ENCODE measurements at places on chromosomes 11 and 22.

DNA sequence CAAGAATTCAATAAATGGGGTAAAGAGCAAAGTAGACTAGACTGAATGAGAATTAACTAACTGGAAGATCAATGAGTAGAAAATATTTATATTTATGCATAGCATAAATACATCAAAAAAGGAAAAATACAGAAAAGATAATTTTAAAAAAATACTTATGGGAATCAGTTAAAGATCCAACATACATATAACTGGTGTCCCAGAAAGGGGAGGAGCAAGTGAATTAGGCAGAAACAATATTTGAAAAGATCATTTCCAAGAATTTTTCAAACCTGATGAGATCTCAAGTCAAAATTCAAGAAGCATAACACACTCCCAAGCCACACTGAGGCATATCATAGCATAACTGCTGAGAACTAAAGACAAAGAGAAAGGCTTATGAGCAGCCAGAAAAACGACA is 62.7 kb upstream of the SHISAL1 start:
- DNase-seq = no peak

- DNase-seq = no peak
Measured at GRCh38 chr11:130064596-130064995, 5.1 kb upstream of the APLP2 start.

GRCh38 chr11:66493130-66493529 is 12.9 kb downstream of the DPP3 start:
- DNase-seq = no peak

DNA sequence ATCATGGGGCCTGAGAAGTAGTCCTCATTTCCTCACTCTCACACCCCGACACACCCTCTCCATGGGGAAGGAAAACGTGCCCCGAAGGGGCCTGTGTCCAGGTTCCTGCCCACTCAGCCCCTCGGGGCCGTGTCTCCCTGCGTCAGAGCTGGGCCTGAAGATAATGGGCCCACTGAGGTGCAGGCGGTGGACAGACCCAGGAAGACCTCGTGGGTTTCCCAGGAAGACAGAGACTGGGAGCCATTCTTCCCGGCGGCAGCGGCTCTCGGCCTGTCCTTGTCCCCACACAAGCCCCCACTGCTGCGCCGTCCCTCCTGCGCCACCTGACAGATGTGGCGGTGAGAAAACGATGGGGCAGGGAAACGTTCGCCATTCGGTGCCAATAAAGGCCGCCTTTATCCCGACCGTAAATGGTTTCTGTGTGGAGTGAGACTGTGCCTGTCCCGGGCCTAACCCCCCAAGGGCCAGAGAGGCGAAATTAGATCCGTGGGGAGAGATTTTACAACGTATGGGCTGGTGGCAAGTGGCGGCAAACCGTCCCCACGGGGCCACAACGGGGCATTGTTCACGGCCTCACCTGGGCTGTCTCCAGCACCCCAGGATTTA is 89.0 kb downstream of the CDKN1C start:
- no peak for DNase-seq

DNA sequence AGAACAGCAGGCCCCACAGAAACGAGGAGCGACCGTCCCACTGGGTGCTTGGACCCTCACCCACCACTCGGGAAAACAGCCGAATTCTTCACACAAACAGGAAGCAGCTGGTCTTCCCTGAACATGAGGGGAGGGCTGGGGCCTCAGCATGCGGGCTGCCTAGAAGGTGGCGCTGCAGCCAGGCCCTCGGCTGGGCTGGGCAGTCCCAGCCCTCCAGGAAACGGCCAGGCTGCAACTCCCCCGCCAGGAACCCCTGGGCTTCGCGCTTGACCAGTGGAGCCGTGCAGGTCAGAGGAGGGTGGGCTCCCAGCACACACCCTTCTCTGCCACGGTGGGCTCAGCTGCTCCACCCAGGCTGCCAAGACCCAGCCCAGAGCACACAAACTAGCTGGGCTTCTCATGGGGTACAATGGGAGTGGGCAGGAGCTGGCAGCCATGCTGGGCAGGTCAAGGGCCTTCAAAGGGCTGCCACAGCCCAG is 29.6 kb downstream of the IGF2 start:
- no peak for DNase-seq

Measured in hippocampal formation (tissue), 2 donors.